ENCODE measurements at places on chromosomes 5 and 9.

DNA sequence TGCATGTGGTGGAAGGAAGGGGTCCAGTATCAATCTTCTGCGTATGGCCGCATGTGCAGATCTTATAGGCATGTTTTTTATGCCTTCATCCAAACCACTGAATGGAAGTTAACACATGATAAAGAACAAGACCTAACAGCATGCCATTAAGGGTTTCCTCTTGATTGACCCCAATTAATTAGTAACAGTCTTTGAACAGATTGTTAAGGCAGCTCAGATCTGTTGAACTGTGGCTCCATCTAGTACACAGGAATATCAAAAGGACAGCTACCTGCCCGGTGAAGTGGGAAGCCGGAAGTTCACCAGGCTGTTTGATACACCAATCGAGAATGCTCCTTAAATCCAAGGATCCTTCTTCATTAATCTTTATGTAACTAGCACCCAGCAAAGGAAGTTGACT is 159.9 kb upstream of the ADAMTS16 start:
- H3K27ac ChIP-seq = no peak overlapping the region
- no peak overlapping the region for H3K4me3 ChIP-seq
- H3K4me1 ChIP-seq = no peaks in the 10 kb centered on the region
- H3K36me3 ChIP-seq = no peaks in the 10 kb centered on the region
- peaks cover 7% of the 10 kb centered on the region for H3K27me3 ChIP-seq

DNA sequence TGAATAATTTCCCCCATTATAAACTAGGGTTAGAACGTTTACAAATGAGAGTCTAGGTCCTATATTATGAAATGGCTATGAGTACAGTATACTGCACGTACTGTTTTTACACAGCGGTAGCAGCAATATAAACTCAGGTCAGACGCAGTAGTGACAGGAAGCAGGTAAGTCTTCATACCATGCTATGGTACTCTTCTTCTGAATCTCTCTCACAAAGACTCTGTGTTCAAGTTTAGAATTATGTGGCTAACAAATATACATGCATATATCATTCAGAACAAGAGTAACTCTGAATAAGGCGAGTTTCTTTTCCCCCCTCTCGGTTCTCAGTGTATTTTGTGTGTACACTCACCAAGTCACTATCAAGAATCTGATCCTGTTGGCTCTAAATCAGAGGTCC is 114.9 kb upstream of the KLF9 start:
- H3K4me1 ChIP-seq = no peaks in the 10 kb centered on the region
- no peak overlapping the region for H3K27ac ChIP-seq
- H3K36me3 ChIP-seq = no peaks in the 10 kb centered on the region
- no peak overlapping the region for H3K4me3 ChIP-seq
- no peak for DNase-seq

DNA sequence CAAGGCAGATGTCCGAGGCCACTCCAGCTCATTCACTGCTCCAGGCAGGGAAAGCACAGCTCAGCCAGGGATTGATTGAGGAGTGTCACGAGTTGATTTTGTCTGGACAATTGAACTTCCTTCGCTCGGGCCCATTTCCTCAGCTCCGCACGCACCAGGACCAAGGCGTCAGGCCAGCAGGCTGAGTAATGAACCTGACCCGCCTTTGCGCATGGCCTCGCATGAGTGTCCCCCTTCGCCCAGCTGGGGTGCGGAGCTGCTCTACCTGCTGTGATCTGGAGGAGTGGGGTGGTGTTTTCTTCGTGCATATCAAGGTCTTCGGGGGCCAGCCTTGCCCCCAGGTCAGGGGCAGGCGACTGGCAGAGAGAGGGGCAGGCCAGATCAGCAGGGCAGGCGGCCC is 44.0 kb downstream of the VAV2 start:
- no peak for DNase-seq
- no peak overlapping the region for H3K4me3 ChIP-seq
- no peaks in the 10 kb centered on the region for H3K27me3 ChIP-seq
- H3K27ac ChIP-seq = no peak overlapping the region

DNA sequence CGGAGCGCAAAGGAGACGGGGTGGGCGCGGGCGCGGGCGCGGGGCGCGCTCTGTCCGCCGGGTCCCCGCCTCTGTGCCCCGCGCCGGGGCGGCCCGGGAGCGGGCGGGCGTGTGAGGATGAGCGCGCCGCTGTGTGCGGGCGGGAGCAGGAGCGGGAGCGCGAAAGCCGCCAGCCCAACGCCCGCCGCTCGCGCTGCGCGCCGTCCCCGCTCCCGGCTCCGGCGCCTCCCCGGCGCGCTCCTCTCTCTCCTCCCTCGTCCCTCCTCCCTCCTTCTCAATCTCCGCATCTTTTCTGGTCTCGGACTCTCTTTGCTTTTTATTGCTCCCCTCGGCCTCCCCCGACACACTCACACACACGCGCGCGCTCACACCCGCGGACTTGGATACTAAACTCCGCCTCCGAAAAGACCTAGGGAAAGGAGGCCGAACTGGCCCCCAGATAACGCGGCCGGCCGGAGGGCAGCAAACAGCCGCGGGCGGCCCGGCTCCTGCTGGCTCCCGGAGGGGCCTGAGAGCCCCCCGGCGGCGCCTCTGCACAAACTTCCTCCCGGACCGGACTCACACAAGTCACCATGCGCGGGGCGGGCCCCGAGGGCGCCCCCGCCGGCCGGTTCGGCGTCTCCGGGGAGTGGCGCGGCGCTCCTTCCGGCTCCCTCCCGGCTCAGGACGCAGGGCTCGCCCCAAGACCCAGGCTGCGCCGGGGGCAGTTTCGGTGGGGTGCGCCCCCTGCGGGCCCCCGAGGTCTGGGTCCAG is at the start of gene FIBCD1:
Gene FIBCD1, minus strand, starts transcription at position 596 of the 753 bp plus-strand sequence. CDS start 640 bp downstream, outside the sequence.
- peaks cover 55% of the 10 kb centered on the region for H3K4me1 ChIP-seq
- H3K4me3 ChIP-seq = peak within 1 kb of the TSS; percentile 77
- H3K27me3 ChIP-seq = no peaks in the 10 kb centered on the region
- H3K27ac ChIP-seq = peak within 1 kb of the TSS; percentile 42
- DNase-seq = peak; percentile 29

DNA sequence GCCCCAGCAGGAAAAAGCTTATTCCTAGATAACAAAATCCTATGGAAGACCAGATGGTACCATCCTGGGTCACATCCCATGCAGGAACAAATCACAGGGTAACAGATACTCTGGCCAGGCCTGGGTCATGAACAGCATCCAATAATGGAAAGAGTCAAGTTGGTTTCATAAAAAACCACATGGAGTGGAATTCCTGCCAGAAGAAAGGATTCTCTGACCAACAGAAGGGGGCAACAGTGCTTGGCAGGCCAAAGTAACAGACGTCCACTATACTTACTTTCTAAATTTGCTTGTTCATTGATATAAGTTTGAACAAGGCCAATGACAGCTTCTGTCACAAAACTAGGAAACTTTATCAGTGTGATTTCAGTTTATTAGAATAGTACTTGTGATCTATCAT is 273.5 kb downstream of the ARRDC3 start:
- H3K36me3 ChIP-seq = no peaks in the 10 kb centered on the region
- no peak overlapping the region for H3K4me3 ChIP-seq
- no peak overlapping the region for H3K27ac ChIP-seq
- H3K27me3 ChIP-seq = no peaks in the 10 kb centered on the region

DNA sequence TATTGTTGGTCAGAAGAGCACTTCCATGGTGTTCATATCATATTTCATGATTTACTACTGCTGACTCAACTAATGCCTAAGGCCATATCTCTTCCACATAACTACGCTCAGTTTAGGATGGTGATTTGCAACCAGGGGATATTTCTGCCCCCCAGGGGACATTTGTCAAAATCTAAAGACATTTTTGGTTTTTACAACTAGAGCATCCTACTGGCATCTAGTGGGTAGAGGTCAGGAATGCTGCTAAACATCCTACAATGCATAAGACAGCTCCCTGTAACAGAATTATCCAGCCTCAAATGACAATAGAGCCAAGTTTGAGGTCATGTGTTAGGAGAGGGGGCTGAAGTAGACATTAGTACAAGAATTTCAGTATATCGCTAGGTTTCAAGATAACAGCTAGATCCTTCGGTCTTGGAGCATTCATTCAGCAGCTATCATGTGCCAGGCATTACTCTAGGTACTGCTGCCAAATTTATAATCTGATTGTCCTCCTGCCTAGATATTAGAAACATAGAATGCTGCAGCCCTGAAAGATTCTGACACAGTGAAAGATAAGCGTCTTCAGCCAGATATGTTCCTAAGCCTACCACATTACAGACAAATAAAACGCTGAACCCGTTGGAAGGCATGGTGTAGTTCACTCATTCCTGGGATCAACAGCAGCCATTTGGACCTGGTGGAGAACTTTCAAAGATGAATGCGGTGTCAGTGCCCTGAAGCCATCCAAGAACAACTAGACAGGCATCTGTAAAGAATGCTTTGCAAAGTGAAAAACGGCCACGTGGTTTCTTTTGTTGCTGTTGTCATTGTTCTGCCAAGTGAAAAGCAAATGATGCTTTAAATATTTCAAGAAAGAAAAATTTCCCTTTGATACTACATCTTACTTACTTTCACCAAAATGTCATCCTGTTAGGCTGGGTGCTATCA is 55.5 kb upstream of the FST start:
- no peaks in the 10 kb centered on the region for H3K27me3 ChIP-seq
- H3K27ac ChIP-seq = no peak overlapping the region
- no peaks in the 10 kb centered on the region for H3K4me1 ChIP-seq
- no peak for DNase-seq
- H3K36me3 ChIP-seq = no peaks in the 10 kb centered on the region
- H3K4me3 ChIP-seq = no peak overlapping the region

- no peak for DNase-seq
- H3K27me3 ChIP-seq = no peaks in the 10 kb centered on the region
- H3K4me3 ChIP-seq = no peak overlapping the region
- H3K4me1 ChIP-seq = no peaks in the 10 kb centered on the region
Observed at GRCh38 chr5:72760259-72760658, 56.2 kb upstream of the TNPO1 start.

DNA sequence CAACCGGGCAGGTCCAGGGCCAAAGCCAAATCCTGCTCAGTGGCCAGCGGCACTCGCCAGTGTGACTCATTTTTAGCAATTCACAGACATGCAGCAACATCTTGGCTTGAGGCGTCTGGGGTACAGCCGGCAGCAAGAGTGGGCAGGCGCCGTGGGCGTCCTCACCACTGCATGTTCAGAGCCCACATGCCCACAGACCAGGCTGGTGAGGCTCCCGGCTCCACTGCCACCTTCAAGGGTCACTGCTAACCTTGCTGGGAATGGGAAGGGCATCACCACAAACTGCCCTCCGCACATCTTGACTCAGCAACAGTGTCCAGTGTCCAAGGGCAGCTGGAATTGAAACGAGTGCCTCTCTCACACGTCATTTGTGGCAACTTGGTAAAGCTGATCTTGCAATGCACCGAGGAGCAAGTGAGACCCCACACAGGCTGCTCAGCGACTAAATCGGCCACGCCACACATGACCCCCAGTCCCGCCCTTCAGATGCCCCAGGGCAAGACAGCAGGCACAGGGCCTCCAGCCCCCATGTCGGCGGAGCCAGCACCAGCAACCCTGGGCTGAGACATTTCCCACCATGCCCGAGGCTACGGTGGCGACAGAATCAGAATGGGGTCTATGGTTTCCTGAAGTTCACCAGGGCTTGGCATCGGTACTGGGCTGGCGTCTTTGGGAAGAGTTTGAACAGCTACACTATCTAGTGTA is 140.3 kb downstream of the ROR2 start:
- no peaks in the 10 kb centered on the region for H3K4me1 ChIP-seq
- H3K36me3 ChIP-seq = no peaks in the 10 kb centered on the region
- no peaks in the 10 kb centered on the region for H3K27me3 ChIP-seq
- H3K4me3 ChIP-seq = no peak overlapping the region
- DNase-seq = no peak

DNA sequence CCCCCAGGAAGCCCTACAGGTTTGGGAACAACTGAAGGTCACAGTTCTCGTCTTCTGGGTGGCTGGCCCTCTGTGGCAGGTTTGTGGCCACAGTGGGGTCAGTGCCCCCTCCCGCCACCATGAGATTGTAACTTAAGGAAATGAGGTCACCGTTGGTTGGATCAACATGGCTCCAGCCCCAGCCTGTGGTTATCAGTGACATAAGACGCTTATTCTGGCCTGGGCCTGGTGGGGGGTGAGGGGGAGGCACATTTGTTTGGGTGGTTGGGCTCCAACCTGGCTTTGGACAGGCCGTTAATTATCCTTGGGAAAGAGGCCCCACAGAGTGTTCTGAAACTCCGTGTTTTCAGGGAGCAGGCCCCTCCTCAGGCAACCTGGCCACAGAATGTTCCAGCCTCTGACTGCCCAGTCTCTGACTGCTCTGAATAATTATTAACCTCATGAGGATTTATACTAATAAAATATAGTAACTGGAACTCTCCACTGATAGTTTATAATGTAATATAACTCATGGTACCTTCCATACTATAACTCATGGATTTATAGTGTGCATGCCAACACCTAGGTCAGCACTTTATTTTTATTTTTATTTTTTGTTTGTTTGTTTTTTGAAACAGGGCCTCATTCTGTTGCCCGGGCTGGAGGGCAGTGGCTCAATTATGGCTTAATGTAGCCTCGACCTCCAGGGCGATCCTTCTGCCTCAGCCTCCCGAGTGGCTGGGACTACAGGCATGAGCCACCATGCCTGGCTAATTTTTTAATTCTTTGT is 58.0 kb upstream of the RPL26L1 start:
- H3K27ac ChIP-seq = no peak overlapping the region
- no peak overlapping the region for H3K4me3 ChIP-seq
- no peaks in the 10 kb centered on the region for H3K36me3 ChIP-seq
- no peak for DNase-seq
- no peaks in the 10 kb centered on the region for H3K27me3 ChIP-seq
- H3K4me1 ChIP-seq = peaks cover 12% of the 10 kb centered on the region

DNA sequence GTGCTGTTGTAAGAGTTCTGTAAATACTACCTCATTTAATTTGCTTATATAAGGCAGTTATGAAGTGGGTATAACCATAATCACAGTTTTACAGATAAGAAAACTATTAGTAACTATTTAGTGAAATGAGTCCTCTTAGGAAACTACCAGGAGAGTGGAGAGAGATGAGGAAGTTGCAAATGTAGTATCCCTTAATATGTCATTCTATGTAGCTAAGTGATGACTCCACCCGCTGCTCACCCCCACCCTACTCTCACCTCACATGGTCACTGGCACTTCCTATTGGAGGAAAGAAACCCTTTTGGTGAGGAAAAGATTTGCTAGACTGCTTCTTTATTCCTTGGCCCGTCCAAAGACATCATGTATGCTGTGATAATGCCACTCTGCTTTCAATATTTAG is 241.8 kb upstream of the SLC24A2 start:
- H3K27me3 ChIP-seq = peaks cover 17% of the 10 kb centered on the region
- no peaks in the 10 kb centered on the region for H3K36me3 ChIP-seq
- H3K4me3 ChIP-seq = no peak overlapping the region
- DNase-seq = no peak
- H3K4me1 ChIP-seq = no peaks in the 10 kb centered on the region

GRCh38 chr5:148499452-148499851 is 115.7 kb downstream of the FBXO38 start:
- H3K4me3 ChIP-seq = no peak overlapping the region
- no peak overlapping the region for H3K27ac ChIP-seq
- H3K36me3 ChIP-seq = no peaks in the 10 kb centered on the region
- H3K4me1 ChIP-seq = no peaks in the 10 kb centered on the region
- no peak for DNase-seq
